ENCODE measurements at places on chromosomes 13 and 19.

- DNase-seq = no peak
Measured at GRCh38 chr19:40453151-40453735, 9.1 kb upstream of the SERTAD3 start.

DNA sequence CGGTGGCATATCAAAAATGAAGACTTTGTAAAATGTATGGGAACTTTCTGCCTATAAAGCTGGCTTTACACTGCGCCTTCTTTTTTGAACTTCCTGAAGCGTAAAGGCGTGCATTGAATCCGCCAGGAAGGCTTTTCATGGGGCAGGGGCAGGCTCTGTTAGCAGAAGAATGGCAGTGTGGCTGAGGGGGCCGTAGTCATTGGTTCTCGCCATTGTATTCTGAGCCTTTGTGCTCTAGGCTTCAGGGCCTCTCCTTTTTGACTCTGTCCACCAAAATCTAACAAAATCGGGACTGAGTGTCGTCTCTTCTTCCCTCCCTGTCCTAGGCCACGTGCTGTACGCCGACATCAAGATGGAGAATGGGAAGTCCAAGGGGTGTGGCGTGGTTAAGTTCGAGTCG, 14.1 kb downstream of the PRAM1 start:
- DNase-seq = no peak

DNA sequence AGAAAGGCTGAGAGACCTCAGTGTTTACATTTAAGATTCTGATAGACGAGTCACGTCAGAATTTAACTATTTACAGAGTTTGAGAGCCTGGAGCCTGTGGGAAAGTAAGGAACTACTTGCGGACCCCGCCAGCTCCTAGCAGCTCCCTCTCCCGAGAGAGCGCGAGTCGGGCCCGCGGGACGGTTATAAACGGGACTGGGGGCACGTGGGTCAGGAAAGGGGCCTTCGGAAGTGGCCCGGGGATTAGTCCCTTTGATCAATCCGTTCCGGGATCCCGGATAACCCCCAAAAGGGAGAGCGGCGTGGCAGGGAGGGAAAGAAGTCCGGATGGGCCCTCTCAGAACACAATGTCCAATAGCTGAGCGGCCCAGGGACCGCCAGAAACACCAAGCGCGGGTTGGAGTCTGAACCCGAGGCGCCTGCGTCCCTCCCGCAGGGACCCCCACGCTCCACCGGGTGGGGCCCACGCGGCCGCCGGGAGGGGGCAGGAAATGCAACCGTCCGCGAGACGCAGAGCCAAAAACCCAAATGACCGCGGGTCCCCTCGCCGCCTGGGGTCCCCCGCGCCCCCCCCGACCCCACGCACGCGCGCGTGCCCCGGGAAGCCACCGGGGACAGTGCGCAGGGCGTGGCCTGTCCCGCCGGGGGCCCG, 3.6 kb downstream of the ZIC5 start:
- no peak for DNase-seq

GRCh38 chr19:5394551-5395505, 54.2 kb upstream of the PTPRS start:
- no peak for DNase-seq

DNA sequence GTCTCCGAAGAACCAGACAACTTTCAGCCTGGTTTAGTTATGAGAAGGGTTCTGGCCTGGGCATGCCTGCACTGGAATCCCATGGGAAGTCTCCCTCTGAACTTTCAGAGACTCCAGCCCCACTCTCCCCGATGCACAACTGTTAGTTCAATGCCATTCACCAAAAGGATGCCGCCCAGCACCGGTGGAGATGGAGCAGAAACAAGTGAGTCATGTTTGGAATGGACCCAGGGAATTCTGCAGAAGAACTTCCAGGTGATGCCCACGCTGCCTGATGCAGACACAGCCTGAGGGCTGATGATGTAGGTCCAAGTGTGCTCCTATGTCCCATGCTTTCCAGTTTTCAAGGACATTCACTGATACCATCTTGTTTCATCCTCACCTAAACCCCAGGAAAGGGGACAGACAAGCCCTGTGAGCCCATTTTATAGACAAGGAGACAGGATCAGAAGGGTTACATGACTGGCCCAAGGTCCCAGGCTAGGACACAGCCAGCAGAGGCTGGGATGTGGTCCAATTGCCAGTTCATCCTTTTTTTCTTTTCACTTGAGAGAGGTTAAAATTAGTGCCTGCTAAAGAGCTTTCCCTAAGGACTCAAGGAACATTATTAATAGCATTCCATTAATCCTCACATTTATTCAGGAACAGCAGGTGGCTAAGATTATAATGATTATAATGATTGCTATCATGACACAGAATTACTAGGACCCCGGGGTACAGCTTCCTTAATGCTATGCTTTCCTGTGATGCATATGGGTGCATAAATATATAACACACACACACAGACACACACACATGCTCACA, 39.5 kb downstream of the SIAH3 start:
- DNase-seq = no peak

DNA sequence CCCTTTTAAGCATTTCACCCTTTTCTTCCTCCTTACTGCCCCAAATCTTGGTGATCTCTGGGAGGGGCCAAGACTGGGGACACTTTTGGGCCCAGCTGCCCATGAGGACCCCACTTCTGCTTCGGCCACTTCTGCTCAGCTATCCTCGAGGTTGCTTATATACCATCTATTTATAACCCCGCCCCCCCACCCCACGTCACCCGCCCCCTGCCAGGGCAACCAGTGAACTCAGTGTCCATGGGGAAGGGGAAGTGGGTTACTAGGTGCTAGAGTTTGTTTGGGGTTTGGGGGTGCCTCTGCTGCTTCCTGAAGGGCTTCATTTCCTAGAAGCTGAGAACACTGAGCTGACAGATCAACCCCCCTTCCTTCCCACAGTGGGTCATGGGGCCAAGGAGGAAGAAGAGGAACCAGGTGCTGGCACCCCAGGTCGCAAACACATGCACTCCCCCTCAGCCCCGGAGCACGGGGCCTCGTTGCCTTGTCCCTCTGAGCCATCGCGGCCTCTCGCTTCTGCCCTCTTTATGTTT, 6.1 kb upstream of the ADGRE5 start:
- DNase-seq = no peak

- DNase-seq = no peak
Measured at GRCh38 chr13:113299951-113300350, 2.9 kb downstream of the LAMP1 start.

DNA sequence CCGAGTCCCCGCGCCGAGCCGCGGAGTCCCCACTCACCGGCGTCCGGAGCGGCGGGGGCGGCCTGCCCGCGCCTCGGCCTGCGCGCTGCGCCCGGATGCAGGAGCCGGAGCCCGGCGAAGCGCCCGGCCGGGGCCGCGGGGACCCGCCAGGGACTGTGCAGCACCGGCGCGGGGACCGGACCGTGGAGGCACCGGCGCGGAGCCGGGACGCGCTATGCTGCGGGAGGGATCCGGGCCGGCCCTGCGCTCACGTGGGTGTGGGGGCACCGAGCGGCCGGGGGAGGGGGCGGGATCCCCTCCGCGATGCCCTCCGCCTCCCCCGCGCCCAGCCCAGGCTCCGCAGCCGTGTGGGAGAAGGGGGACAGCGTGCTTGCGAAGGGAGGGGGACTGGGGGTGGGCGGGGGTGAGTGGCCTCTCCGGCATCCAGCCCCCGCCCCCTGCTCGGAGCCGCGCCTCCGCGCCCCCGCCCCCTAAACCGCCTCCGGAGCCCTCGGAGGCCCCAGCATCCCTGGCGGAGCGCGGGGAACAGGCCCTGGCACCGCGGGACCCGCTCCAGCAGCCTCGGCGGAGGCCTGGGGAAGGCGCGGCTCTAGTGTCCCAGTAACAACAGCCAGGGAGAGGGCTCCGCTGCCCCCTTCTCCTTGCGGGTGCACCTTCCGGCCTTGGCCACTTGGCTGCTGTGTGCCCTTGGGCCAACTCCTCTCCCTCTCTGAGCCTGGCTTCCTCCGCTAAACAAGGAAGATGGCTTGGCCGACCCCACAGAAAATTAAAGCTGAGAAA, at the start of gene SLC1A6:
SLC1A6 (minus strand) TSS at position 389 of the 780 bp plus-strand sequence. CDS start 6,954 bp downstream, outside the sequence.
- DNase-seq = no peak

DNA sequence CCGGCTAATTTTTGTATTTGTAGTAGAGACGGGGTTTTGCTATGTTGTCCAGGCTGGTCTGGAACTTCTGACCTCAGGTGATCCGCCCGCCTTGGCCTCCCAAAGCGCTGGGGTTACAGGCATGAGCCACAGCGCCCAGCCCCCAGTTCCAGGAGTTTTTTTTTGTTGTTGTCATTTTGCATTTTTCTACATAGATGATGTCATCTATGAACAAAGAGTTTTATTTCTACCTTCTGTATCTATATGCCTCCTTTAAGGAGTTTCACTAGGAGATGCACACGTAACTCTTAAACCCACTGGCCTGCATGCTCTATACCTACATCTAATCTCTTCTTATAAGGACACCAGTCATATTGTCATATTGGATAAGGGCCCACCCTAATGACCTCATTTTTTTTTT, 4.8 kb downstream of the DHDH start:
- DNase-seq = no peak

GRCh38 chr13:71291842-71292146, 575.2 kb downstream of the DACH1 start:
- no peak for DNase-seq

- no peak for DNase-seq
Measured at GRCh38 chr19:7013678-7014077, 7.6 kb downstream of the MBD3L2B start.

DNA sequence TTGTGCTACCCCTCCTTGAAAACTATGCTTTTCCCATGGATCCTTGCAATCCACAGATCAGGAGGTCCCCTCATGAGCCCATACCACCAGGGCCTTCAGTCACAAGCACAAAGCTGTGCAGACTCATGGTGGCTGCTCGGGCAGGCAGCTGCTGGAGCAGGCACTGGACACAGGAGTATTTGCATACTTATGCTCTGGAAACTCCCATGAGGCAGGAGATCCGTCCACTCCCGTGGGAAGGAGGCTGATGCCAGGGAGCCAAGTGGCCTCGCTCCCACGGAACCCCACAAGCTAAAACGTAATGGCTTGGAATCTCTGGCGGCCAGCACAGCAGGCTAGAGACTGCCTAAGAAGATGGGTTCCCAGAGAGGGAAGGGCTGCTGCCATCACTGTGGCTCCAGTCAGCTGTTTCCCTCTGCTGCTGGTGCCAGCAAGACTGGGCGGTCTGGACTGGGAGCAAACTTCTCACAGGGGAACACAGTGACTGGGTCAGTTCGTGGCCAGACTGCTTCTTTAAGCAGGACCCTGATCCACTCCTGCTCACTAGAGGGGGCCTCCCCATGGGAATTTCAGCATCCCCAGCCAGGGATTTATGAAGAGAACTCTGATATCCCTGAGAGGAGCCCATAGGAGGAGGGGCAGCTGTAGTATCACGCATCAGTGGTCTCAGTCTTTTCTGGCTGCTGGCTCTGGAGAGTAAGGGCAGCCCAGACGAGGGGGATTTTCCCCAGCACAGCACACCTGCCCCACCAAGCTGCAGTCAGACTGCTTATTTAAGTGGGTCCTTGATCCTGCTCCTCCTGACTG, 370.3 kb upstream of the ATXN8OS start:
- DNase-seq = no peak

DNA sequence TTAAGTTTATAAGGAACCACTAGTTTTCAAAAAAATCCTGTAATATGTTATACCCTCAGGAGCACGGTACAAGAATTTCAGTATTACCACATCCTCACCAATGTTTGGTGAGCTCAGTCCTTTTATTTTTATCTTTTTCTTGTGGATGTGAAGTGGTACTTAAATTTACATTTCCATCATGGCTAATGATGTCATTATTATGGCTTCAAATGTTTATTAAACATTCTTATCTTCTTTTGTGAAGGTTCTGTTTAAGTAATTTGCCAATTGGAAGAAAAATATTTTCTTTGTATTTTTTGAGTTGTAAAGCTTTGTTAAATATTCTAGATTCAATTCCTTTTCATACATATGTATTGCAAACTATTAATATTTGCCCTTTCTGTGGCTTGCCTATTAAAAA, 291.0 kb downstream of the ENOX1 start:
- DNase-seq = no peak

DNA sequence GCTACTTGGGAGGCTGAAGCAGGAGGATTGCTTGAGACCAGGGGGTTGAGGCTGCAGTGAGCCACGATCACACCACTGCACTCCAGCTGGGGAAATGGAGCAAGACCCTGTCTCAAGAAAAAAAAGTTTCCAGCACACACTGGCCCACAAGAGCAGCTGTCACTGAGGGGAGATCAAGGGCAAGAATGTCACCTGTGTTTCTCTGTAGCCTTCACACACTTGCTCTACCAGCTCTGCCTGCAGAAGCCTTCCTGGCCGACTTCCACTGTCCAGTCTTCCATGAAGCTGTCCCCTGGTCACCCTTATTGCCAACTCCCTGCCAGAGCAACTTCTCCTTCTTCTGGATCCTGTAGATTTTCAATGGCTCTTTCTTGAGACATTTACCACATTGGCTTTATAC, 158.0 kb downstream of the KCTD15 start:
- DNase-seq = no peak

DNA sequence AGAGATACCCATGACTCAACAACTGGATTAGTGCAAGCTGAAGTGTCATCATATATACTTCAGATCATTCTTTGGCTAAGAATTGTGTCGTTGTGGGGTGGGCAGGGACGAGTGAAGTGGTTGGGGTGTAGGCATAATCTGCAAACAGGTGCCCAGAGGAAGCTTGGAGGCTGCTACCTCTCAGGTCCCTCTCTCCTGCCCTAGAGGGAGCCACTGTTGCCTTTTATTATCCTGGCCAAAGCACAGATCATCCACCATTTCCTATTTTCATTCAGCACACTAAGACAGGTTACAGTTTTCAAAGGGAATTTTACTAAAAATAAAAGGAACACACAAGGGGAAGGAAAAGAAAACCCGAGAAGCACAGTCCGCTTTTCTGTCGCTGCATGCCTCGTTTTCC, 126.6 kb downstream of the HS6ST3 start:
- no peak for DNase-seq

DNA sequence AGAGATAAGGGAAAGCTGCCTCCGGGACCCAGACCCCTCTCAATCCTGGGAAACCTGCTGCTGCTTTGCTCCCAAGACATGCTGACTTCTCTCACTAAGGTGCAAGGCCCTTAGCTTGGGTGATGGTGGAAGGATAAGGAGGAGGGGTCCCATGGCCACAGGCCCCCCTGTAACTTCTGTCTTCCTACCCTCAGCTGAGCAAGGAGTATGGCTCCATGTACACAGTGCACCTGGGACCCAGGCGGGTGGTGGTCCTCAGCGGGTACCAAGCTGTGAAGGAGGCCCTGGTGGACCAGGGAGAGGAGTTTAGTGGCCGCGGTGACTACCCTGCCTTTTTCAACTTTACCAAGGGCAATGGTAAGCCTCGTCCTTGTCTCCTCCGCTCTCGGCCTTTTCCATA, 2.0 kb downstream of the CYP2F1 start:
- no peak for DNase-seq

DNA sequence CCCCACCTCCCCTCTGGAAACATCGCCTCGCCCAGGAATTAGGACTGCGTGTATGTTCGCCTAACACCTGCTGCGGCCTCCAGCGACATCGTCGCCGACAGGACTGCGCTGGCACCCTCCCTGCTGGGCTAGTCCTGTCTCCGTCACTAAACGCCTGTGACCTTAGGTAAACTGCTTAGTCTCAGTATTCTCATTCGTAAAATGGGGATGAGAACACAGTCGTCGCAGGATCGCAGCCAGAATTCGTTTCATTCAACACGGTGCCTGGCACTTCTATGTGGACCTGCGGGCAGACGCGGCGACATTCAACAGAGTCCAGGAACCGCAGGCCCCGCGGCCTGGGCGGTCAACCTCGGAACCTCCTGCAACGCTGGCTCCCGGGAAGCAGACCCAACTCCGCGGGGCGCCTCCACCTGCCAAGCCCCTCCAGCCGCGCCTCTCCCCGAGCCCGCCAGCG, 485 bp downstream of the CRYL1 start:
- DNase-seq = no peak

GRCh38 chr19:1883784-1884183, 1.5 kb downstream of the ABHD17A start:
- DNase-seq = no peak
